ENCODE measurements at places on chromosomes 7 and 10. TPM values are rescaled to one million over a fixed set of nuclear protein-coding genes. Genes with fewer than 3 reads are reported as not detected.

DNA sequence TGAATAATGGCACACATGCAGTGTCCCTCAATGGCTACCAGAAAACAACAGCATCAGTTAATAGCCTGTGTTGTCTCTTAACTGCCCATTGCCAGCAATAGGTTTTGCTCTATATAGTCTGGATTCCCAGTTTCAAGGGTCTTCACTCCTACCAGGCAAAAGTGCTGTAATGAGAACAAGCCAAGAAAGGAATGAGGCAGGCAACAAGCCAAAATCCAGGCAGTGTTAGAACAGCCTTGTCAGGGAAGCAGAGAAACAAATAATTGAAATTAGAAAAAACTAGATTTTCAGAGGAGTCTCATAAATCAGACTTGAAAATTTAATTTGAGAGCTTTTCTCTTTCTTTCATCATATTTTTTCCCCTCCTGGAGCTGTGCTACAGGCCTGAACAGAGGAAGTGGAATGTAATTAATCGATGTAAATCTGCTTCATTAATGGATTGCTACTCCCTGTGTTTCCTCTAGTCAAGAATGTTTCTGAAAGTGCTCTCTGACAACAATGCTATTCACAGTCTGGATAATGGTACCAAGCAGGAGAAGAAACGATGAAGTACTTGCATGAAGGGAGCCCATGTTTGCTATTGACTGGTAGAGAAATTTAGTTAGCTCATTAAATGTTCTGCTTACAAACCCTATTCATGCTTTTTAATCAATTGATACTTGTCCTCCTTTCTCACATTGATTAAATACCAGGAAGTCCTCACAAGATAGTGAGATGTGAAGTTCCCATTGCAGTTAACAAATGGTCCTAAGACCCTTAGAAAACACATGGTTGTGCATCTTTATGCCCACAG lies 202.0 kb upstream of the LRRTM3 start:
- no peak for DNase-seq

- DNase-seq = no peak
Observed at GRCh38 chr10:34295142-34295548, 520.0 kb downstream of the PARD3 start.

- DNase-seq = no peak
Observed at GRCh38 chr10:72260976-72261783, 12.5 kb upstream of the DDIT4 start.

DNA sequence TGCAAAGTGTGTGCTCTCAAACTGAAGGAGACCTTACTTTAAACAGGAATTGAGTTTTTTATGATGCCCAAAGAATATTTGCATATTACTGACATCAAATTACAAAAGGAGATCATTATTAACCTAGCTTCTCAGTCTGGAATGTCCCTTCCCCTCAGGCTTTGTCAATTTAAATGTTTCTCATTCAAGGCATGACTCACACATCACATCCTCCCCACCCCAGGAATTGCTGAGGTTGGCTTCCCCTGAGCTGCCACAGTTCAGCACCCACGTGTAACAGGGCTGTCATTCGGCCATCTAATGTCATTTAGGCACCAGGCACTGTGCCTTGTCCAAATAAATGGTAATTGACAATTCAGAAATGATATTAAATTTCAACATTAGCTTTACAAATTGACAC lies 305.9 kb upstream of the MGMT start:
- DNase-seq = no peak

DNA sequence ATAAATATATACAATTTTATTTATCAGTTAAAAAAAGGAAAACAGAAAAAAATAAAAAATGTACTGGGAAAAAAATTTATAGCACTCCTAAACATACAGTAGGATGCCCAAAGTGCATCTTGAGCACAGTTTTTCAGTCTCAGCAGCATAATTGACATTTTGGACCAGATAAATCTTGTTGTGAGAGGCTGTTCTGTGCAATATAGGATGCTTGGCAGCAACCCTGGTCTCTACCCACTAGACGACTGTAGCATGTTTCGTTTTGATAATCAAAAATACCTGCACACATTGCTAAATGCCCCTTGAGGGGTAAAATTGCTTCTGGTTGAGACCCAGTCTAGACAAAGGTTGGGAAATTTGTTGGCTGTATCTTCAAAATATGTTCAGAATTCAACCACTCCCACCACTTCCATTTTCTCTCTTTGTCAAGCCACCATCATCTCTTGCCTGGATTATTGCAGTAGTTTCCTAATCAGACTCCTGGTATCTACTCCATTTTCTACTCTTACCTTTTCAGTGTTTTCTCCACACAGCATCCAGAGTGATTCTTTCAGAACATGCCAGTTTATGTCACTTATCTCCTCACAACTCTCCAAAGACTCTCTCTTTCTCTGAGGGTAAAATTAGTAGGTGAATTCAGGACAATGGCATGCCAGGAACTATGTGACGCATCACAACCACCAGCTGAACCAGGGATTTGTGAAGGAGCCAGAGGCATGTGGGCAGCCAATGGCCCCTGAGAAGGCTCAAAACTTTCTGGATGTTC lies 91.4 kb downstream of the GPR85 start:
- DNase-seq = no peak

- no peak for DNase-seq
Observed at GRCh38 chr10:132756591-132756990, 29.4 kb downstream of the NKX6-2 start.

DNA sequence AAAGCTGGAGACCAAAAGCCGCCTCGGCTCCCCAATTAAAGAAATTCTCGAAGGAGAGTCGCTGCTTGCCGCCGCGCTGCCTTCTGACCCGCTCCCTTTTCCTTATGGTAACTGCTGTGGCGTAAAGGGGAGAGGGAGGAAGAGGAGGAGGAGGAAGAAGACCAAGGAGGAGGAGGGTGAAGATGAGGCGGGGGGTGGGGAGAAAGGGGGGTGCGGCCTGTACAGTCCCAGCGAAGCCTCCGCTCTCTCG lies 388 bp downstream of the CNOT4 start:
- no peak for DNase-seq

- no peak for DNase-seq
Observed at GRCh38 chr10:131230641-131231322, 80.7 kb downstream of the TCERG1L start.

GRCh38 chr10:11299125-11299524 lies 281.5 kb downstream of the CELF2 start:
- DNase-seq = no peak

DNA sequence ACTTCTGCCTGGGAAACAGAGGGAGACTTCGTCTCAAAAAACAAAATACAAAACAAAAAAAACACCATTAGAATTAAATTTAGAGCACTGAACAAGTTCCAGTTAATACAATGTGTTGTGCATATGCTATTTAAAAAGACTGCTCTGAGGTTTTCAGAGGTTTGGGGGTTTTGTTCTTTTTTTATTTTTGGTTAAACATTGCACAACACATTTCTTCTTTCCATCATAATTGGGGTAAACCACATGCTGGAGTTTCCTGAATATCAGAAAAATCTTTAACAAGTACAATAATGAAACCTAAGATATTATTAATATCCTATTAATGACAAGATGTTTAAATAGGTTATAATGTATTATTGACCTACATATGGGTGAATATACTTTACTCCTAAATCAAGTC lies 26.3 kb downstream of the IGF2BP3 start:
- DNase-seq = no peak

GRCh38 chr7:93327006-93327633 lies 95.0 kb downstream of the VPS50 start:
- DNase-seq = no peak

DNA sequence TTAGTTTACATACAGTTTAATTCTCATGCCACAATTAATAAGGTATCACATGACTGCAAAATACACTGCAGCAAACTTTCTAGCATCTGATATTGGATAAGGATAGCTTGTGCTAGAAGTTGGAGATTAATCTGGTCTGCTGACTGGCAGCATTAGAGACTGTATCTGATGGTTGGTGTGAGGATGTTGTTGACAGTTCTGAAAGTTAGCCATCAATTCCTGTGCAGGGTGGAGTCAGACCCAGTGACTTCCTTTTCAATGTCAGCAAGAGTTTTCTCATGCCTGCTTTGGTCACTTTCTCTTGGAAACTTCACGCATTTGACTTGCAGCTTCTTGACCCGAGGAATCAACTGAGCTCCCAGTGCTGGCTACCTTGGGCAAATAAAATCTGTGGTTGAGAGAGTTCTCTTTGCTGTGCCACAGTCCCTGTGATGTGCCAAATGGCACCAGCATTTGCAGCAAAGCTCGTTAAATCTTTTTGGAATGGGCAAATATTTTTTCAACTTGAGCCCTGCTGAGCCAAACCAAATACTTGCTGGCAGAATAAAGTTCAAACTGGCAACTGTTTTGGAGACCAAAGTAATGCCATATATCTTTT lies 233.0 kb downstream of the TRIL start:
- DNase-seq = no peak

- no peak for DNase-seq
Observed at GRCh38 chr10:112395809-112396530, 22.1 kb downstream of the ACSL5 start.

- DNase-seq = no peak
Observed at GRCh38 chr10:46232084-46232483, 54.7 kb upstream of the ANTXRL start.

DNA sequence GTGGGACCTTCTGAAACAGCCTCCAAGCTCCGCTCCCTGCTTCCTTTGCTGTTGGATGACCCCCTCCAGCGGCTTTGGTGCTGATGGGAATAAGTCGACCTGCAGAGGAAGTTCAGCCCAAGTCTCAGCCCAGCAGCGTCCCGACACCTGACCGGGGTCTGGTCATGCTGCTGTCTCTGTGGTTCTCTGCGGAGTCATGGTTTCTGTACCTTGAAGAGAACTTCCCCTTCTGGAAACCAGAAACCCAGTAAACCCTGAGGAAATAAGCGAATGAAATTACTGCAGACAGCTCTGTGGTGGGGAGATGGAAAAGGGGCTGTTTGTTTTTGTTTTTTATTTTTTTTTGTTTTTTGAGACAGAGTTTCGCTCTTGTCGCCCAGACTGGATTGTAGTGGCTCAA lies 18.3 kb upstream of the ZNF12 start:
- no peak for DNase-seq

GRCh38 chr10:76459016-76459730 lies 1027.7 kb downstream of the LRMDA start:
- DNase-seq = no peak

The INA gene
- polyA plus RNA-seq = 13.1 TPM

The C7orf25 gene
- 3.0 TPM for polyA plus RNA-seq

The MRLN gene
- 30.5 TPM for polyA plus RNA-seq

The CRYGN gene
- 0.07 TPM for polyA plus RNA-seq

The UPF2 gene
- 6.1 TPM for polyA plus RNA-seq

The DIP2C gene
- polyA plus RNA-seq = 5.5 TPM

The OPALIN gene
- not detected for polyA plus RNA-seq

The TYSND1 gene
- 8.2 TPM for polyA plus RNA-seq

The MOGAT3 gene
- not detected for polyA plus RNA-seq

The ZNF736 gene
- 5.5 TPM for polyA plus RNA-seq

All from pancreas (tissue), 10 donors.